ENCODE measurements at places on chromosomes 4 and X.

GRCh38 chr4:45078201-45078600 is 351.8 kb upstream of the GNPDA2 start:
- DNase-seq, result no peak

- no peak for DNase-seq
Observed at GRCh38 chrX:46884799-46885198, 27.4 kb upstream of the JADE3 start.

DNA sequence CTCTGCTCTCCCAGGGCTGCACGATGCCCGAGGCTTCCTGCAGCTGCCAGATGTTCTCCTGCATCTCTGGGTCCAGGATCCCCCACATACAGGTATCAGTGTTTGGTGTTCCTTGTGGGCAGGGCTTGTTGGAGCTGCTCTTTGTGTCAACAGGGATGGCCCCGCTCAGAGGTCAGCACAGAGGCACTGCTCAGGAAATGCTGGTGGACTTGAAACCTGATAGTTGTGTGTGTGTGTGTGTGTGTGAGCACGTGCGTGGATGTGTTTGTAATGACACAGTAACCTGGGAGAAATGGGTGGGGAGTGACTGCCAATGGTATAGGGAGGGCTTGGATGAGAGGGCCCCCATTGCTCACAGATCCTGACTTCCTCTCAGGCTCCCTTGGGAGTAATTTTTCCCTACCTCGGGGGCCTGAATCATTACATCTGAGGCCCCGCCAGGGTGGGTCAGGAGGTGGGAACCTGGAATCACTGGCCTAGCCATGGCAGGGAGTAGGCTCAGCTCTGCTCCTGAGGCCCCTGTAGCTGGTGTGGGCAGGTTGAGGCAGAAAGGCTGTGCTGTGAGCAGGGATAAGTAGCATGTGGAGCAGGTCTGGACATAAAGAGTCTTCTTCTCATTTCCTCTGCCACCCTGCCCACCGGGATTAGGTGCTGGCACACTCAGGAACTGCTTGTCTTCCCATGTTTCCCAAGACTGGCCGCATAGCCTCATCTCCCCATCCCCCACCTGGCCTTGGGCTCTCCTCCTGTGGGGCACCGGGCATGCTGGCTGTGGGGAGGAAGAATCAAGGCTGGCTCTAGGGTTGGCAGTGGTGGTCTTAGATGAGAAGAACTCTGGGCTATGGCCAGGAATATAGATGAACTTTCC is 2.5 kb upstream of the EFNB1 start:
- no peak for DNase-seq

DNA sequence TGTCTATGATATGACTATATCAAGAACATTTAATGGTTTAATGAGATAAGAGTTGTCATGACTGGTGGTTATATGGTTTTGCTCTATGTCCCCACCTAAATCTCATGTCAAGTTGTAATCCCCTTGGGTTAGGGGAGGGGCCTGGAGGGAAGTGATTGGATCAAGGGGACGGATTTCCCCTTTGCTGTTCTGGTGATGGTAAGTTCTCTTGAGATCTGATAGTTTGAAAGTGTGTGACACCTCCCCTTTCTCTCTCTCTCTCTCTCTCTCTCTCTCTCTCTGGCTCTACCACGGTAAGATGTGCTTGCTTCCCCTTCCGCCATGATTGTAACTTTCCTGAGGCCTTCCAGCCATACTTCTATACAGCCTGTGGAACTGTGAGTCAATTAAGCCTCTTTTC is 803.4 kb downstream of the TRIML1 start:
- no peak for DNase-seq

GRCh38 chrX:41406201-41406600 is 40.9 kb upstream of the NYX start:
- no peak for DNase-seq

GRCh38 chr4:168488869-168489274 is 8.0 kb upstream of the PALLD start:
- DNase-seq, result no peak

- DNase-seq, result no peak
Observed at GRCh38 chrX:18426004-18426320, 554 bp downstream of the CDKL5 start.

- DNase-seq, result no peak
Observed at GRCh38 chrX:54640736-54641135, 110.7 kb downstream of the GNL3L start.

DNA sequence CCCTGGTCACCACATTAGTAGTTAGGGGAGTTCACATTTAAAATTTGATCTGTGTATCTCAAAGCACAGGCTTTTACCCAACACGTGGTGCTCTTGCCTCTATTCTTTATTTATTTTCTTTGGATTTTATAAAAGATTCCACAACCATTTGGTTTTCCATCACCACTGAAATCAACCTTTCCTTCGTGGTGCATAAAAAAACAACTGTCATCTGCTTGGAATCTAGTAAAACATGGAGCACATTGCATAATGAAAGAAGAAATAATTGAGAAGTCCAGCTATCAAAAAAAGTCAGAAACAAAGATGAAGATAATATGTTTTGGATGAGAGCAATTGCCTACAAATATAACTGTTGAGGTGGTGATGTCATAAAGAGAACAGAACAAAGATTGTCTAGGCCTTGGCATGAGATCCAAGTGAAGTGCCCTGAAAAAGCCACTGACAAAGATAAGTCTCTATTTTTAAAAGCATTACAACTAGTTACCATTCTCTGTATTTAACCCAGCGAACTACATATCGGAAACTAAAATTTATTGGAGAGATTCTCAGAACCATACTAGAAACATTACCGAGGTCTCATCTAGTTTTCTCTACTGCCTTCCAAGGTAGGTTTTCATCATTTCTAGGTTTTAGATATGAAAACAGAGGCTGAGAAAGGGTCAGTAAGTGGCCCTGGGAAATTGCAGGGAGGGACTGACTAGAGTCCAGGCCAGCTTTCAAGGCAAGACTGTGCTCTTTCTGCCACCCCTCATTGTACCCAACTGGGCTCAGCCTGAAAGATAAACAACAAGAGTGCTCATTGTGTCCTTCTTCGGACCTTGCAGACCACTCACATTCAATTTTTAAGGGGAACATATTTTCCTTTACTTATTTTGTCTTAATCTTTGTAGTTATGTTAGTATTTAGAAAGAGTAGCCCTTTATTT is 127.3 kb downstream of the MAD2L1 start:
- DNase-seq, result no peak

- DNase-seq, result no peak
Observed at GRCh38 chr4:84678976-84679744, 96.2 kb downstream of the CDS1 start.

- DNase-seq, result no peak
Observed at GRCh38 chrX:128106630-128107029, 54.4 kb upstream of the ACTRT1 start.

DNA sequence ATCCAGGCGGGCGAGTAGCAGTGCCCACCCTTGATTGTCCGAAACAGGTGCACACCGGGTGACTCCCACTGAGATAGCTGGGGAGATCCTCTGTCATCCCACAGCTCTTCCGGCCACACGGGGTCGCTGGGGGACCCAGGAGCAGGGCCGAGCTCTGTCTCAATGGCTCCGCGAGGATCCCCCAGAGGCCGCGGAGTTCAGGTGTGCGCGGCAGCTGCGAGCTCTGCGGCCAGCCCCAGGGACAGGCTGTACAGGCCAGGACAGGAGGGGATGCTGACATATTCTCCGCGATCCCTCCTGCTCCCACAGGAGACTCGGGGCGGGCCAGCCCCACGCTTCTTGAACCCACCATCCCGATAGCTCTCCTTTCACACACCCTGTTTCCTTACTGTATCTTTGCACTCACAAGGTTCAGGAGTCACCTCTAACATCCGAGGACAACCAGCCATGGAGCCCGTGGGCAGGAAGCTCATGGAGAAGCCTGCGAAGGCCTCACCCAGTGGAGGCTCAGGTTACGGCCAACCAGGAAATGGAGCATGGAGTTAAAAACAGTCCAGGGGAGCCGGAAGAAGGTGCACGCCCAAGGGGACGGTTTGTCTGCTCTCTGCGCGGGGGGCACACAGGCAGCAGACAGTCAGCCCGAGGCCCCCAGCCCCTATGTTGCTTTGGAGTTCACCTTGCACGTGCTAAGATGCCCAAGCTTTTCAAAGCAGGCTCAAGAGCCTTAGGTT is 77.9 kb upstream of the AMELX start:
- DNase-seq, result no peak

GRCh38 chr4:121685257-121685656 is 11.5 kb downstream of the ANXA5 start:
- DNase-seq, result no peak

DNA sequence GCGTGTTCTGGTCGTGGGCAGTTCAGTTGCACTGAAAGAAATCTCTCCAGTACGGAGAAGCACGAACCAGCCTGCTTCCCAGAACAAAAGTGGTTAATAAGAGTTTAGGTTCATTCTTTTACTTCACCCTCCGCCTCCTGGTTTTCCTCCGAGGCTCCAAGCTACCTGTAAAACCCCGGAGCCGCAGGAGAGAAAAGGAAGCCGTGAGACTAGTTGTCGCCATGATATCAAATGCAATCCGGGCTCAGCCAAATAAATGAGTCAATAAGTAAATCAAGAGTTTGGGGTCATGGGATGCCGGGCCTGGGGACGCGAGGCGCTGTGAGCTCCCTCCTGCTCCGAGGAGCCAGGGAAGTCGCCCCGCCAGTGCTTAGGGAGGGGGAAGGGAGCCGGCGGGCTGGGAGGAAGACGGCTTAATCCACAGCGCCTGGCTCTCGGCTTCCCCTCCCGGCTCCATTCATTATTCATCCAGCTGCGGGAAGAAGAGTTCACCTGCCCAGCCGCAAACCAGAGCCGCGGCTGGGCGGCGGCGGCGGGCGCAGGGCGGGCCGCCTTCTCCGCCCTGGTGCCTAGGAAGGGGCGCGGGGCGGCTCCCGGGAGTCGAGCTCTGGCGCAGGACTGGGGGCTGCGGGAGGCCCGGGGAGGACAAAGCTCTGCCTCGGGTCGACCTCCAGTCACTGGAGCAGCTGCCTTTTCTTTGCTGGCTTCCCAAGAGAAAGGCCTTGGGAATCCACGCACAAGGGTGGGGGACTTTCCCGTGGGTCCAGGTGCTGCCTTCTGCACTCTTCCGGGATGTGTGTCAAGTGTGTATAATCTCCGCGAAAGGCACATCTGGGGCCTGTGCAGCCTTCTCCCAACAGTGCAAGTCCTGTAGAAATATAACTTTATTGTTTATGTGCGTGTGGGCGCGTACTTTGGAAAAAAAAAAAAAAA is 1.7 kb downstream of the FRAS1 start:
- DNase-seq, result no peak

DNA sequence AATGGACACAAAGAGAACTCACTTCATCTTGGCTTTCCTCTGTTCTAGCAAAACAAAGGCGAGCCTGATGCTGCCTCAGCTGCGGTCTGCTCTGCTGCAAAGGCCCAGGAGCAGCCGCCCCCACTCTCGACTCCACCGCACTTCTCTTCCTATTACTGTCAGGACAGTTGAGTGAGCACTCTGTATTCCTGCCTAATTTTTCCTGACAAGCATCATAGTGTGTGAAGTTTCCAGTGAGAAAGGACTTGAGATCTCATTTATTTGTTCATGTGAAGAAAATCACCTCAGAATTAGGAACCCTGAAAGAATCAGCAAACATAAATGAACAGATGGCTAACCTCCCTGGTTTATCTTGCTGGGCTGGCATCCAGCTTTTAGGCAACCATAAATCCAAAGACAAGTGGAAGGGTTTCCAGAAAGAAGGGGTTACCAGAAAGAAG is 15.6 kb downstream of the SCARB2 start:
- no peak for DNase-seq

DNA sequence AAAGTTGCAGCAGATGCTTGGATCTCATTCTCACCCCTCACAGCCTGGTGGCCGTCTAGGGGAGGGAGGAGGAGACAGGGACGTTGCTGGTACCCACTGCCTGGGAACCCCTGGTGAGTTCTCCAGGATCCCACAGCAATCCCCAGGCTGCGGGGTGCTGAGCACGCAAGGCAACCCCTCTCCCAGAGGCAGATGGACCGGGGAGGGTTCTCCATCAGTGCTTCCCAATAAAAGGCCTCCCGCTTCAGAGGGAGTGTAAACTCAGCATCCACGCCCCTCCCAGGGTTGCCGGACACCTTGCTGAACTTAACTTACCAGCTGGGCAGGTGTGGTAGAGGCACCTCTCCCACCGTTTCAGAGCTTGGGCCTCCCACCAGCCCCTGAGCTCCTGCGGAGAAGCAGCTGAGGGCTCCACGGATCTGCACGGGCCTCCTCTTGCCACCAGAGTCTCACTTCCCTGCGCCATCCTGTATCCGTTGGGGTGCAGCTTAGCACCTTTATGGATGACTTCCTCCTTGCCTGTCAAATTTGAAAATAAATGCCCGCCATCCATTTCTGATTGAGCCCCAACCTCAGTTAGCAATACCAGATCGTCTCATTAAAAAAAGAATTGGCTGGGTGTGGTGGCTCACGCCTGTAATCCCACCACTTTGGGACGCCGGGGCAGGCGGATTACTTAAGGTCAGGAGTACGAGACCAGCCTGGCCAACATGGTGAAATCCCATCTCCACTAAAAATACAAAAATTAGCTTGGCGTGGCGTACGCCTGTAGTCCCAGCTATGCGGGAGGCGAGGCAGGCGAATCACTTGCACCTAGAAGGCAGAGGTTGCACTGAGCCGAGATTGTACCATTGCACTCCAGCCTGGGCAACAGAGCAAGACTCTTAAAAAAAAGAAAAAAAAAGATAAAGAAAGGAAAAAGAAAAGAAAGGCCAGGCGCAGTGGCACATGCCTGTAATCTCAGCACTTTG is 14.8 kb upstream of the TBC1D14 start:
- DNase-seq, result no peak

GRCh38 chr4:110092646-110093045 is 105.8 kb downstream of the ELOVL6 start:
- no peak for DNase-seq

DNA sequence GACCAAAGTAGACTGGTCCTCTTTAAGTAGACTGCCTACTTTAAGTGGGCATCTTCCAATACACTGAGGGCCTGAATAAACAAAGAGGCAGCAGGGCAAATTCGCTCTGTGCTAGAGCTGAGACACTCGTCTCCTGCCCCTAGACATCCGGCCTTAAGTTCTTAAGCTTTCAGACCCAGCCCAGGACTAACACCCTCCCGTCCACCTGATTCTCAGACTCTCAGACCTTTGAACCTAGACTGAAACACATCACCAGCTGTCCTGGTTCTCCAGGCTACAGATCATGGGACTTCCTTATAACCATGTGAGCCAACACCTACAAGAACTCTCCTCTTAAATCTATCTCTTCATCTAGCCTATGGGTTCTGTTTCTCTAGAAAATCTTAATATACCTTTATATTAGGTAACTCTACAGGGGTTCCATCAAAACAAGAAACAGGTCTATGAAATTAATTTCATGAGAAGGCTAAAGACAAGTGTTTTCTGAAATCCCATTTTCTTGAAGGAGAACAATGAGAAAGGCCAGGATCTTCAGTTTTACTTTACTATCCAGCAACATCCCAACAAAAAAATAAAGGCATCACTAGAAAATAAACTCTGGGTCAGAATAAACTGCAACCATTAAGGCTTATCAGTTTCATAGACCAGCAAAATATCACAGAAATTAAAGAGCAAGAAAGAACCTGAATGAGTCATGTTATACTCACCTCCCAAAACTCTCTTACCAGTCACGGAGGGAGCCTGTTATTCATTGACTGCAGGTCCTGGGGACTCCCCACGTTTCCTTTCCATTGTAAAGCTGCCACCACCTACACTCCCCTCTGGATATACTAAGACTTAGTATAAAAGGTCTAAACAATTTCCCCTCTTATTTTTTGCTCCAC is 14.8 kb downstream of the ADGRA3 start:
- DNase-seq, result no peak

Data from stimulated activated CD8-positive, alpha-beta memory T cell treated with anti-CD3 and anti-CD28 coated beads, Interleukin-4, amount 100 ng/mL, for 4 hours (primary cell).